Peyer's patch (tissue), 4 donors: ENCODE measurements at places on chromosomes 7 and 10. TPM values are rescaled to one million over a fixed set of nuclear protein-coding genes. Genes with fewer than 3 reads are reported as not detected.

FAM13C gene
- 1.8 TPM for total RNA-seq

MOGAT3 gene
- total RNA-seq = 91.4 TPM

TFPI2 gene
- total RNA-seq = not detected

ZSCAN25 gene
- 30.0 TPM for total RNA-seq

TMEM130 gene
- not detected for total RNA-seq

CPA4 gene
- total RNA-seq = not detected

AZGP1 gene
- total RNA-seq = 11.1 TPM

LIPJ gene
- not detected for total RNA-seq

DNA sequence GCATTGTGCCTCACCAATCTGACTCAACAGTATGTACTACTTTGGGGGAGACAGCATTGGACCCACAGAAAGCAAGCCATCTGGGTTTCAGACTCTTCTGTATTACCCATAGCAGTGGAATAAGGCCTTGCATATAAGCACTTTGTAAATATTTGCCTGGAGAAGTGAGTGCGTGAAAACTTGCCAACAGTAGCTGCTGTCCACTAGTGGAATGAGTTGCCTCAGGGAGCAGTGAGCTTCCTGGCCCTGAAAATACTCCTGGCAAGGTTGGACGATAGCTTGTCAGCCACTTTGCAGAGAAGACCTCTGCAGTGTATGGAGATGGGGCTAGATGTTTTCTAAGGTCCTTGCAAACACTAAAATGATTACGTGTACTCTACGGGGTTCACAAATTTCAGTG, 21.6 kb downstream of the GARS1 start:
- no peak for DNase-seq

- DNase-seq = peak; percentile 89
Measured at GRCh38 chr10:30701451-30702173, 72.1 kb upstream of the LYZL2 start.

DNA sequence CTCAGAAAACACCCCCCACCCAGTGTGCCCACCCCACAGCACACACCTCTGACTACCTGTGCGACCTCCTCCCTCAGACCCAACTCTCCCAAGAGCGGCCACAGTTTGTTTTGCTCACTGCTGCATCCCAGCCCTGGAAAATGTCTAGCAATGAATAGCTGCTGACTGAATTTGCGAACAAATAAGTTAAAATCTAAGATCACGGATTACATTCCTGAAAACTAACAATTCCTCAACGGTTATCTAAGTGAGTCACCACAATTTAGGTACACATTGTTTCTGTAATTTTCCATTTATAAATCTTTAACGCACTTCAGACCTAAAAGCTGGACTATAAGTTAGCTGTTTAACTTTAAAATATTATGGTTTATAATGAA, 235.2 kb downstream of the ZMYND11 start:
- DNase-seq = no peak

GRCh38 chr10:79159141-79159651, 90.4 kb downstream of the ZMIZ1 start:
- no peak for DNase-seq

GRCh38 chr7:100079024-100079560, 2.4 kb downstream of the ZNF3 start:
- DNase-seq = peak; percentile 73

DNA sequence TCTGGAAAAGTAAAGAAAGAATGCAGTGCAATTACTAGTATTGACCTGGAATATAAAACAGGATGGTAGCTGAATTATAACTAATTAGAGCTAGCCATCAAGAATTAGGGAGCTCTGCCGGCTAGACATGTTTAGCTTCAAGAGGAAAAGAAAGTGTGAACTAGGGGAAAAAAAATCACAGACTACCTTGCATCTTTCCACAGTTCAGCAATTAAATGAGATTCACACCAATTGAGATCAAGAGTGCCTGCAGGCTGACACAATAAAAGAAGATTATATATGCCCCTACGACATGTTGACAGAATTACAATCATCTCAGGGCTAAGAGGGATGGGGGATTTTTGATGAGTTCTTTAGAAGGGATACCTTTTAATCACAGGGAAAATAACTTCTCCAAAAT, 303.3 kb upstream of the CELF2 start:
- no peak for DNase-seq

DNA sequence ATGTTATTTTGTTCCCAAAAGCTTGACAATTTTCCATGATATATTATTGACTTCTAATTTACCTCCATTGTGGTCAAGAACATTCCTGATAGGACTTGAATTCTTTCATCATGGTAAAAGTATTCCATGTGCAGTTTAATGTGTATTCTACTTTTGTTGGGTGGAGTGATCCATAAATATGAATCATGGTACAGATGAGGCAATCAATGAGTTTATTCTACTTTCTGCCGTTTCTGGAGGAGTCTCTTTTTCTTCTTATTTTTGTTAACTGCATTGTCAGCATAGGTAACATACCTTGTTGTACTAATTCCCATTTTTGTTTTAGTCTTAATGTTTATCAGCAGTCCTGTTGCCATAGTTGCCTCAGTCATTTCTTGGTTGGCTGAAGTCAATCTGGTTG, 69.6 kb downstream of the SHOC2 start:
- DNase-seq = no peak

DNA sequence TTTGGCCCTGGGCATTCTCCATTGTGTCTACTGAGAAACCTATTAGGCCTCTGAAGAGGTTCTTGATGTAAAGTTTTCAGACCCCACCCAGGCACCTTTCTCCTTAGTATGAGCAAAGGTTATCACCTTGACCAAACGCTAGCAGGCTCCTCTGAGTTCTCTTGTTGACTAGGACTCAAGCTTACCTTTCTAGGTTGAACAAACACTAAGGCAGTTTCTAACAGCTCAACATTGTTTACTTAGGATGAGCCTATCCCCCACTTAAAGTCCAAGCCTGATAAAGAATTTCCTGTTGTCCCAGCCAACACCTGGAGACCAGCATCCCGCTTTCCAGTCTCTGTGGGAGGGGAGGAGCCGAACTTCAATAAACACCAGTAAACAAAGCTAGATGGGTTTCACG, 26.3 kb upstream of the ITGB8 start:
- DNase-seq = peak; percentile 49

DNA sequence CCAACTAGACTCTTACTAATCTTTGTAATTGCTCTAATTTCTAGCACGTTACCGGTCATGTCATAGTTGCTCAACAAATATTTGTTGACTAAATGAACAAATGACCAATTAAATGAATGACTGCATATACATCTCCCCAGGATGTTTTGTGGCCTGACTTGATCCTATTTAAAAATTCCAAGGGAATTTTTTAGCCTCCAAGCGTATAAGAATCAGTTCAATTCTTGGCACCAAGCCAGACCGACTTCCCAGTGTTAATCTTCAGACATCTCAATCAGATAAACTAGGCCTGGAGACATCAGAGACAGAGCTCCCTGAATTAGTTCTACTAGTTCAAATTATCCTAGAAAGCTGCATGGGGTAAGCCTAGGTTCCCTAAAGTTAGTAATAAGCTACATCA, 96.0 kb downstream of the GSAP start:
- DNase-seq = no peak

DNA sequence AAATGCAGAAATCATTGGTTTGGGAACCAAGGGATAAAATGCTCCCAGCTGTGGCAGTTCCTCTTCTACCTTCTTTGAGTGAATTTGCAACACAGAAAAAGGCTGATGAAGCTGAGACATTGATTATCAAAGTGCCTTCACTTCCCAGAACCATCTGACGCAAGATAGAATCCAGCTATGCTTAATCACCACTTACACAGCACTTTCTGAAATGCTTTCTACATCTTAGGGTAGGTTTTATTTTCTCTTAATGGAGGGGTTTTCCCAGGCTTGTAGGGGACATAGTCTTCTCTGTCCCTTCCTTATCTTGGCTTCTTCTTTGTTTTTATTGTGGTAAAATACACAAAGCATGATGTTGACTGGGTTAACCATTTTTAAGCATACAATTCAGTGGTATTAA, 332.6 kb upstream of the ZNF32 start:
- DNase-seq = no peak

GRCh38 chr10:128751284-128751683, 625.1 kb upstream of the MKI67 start:
- no peak for DNase-seq

DNA sequence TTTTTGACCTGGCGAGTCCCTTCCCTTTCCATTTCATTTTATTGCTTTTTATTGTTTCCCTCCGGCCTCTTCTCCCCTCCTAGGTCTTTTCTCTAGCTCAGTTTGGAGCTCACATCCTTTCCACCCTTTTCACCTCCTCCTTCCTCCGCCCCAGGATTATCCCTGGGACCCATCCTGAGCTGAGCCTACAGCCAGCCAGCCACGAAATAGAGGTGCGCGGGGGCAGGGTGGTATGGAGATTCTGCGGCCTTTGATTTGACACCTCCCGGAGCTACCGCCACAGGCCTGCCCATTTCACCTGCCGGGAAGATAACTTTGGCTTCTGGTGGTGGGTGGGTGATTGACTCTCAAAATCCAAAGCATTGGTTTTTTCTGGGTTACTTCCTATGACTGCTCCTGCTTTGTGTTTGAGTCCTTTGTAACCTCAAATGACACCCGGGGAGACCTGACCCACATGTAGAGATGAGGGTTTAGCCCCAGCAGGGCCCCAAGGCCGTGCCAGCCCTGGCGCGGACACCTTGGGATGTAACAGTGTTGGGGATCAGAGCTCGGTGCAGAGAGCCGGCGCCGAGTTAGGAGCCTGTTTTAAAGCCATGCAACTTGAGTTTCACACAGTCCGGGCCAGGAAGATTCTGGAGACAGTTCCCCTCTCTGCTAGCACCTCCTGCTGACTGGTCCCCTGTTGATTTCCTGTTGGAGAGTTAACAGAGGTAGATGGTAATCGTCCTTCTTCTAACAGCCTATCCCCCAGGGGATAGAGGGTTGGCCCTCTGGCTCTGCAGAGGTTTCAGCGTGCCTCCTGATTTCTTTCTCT, 1.5 kb downstream of the DUSP5 start:
- DNase-seq = peak; percentile 63

GRCh38 chr10:73113551-73113950, 3.3 kb downstream of the NUDT13 start:
- DNase-seq = no peak

GRCh38 chr10:80320377-80320776, 30.9 kb upstream of the MAT1A start:
- no peak for DNase-seq

GRCh38 chr10:8159341-8160165, 105.1 kb downstream of the GATA3 start:
- no peak for DNase-seq

DNA sequence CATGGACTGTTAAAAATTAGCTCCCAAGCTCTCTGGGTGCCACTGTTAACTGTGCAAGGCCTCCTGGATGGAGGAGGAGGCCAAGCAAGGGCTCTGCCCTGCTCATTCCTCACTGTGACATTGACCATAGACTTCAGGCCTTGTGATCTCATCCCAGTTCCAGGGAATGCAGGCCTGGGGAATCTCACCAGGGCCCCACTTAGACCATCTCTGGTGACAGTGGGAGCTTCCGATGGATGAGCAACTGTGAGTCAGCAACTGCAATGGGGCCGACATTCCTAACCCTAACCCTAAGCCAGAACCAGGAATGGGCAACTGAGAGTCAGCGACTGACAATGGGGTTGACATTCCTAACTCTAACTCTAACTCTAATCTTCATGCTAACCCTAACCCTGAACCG, 50.4 kb upstream of the MSMB start:
- DNase-seq = no peak

- no peak for DNase-seq
Measured at GRCh38 chr10:110676016-110676415, 31.9 kb downstream of the RBM20 start.
